ENCODE measurements at places on chromosomes 2 and 18.

GRCh38 chr2:234741976-234742375 is 209.8 kb upstream of the SH3BP4 start:
- DNase-seq = no peak
- H3K27ac ChIP-seq = no peak overlapping the region
- H3K4me3 ChIP-seq = no peak overlapping the region

DNA sequence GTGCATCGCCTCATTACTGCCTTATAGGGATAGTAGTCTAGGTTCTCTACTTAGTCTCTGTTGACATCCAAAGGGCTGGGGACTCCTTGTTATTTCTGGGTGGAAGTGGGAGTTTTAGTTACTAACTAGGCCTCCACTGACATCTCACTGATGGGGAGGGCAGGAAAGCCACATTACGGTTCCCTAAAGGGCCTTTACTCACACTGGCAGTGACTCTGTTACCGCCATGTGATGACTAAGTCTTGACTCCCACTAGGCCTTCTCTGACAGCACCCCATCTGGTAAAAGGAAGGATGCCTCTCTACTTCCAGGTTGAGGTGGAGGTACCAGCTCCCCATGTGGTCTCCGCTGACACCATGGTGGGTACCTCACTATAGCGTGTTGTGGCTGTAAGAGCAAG is 14.0 kb upstream of the BCL2L11 start:
- DNase-seq = no peak
- H3K4me1 ChIP-seq = peaks cover 10% of the 10 kb centered on the region
- H3K4me3 ChIP-seq = no peak overlapping the region
- H3K27me3 ChIP-seq = no peaks in the 10 kb centered on the region
- no peak overlapping the region for H3K27ac ChIP-seq

DNA sequence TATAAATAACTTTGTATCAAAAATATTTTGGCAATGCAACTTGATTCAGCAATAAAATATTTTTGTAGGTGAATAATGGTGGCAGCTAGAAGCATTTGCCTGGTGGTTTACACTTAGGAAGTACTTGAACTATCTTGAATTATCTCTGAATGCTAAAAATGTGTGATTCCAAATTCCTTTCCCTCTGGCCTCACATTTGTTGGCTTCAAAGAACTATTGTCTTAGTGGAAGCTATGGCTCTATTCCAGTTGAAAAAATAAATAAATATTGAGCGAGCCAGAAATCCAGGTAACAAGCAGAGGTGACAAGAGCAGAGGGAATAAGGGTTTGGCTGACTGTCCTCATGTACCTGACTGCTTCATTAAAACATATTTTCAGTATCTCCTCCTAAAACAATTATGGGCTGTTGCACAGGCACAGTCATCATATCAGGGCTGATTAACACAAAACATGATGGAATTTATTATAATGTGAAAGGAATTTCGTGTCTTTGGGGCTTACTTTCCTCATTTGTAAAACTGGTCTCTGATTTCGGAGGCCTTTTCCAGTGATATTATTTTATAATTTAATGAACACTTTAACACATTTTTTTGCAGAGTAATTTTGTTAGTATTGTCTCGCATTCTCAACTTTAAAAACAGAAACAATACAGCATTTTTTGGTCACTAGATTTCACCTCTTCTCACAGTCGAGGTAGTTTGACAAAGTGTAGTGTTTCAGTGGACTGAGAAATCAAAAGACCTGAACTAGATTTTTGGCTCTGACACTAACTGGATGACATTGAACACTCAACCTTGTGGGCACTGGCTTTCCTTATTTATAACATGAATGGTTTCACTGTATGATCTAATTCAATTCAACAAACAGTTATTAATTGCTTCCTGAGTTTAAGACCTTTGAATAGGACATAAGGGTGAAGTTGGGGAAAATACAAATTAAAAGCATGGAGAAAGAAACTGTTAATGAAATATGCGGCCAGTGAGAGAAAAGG is 7.8 kb upstream of the CAVIN2 start:
- no peak overlapping the region for H3K27ac ChIP-seq
- no peaks in the 10 kb centered on the region for H3K36me3 ChIP-seq
- H3K4me1 ChIP-seq = no peaks in the 10 kb centered on the region

DNA sequence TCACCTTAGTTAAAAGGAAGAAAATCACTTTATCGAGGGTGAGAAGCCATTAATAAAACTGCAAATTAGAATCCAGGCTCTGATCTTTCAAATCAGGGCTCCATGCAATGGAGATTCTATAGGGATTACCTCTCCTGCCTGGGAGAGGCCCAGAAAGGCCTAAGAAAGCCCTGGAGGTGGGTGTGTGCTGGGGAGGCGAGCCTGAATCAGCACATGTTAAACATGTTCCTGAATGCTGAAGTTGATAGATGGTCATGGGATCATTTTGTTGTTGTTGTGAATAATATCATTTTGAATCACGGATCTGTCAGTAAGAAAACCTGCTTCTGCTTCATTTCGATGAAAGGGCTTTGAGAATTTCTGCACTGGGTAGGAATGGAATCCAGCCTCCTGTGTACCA is 254.3 kb downstream of the ACKR3 start:
- no peak overlapping the region for H3K27ac ChIP-seq
- no peaks in the 10 kb centered on the region for H3K27me3 ChIP-seq
- no peak for DNase-seq
- no peaks in the 10 kb centered on the region for H3K36me3 ChIP-seq
- no peak overlapping the region for H3K4me3 ChIP-seq

- H3K27ac ChIP-seq = no peak overlapping the region
- no peaks in the 10 kb centered on the region for H3K27me3 ChIP-seq
Observed at GRCh38 chr18:6743999-6744398, 14.5 kb downstream of the ARHGAP28 start.

DNA sequence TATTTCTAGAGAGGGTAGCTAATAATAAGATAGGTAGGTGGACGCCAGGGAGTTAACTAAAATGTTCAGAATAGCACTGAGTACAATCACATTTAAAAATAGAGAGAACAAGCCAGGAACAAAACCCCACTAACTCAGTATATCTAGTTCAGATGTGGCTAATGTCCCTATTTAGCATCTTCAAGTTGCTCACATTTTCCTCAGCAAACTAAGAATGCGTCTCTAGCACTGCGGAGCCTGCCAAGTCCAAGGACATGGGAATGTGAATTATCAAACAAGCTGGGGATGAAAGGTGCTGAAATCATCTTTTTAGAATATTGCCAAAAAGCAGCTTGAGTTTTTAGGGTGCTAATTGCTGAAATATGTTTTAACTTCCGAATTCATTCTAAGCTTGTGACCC is 398.5 kb upstream of the FIGN start:
- peaks cover 17% of the 10 kb centered on the region for H3K4me1 ChIP-seq
- H3K27me3 ChIP-seq = no peaks in the 10 kb centered on the region
- H3K36me3 ChIP-seq = no peaks in the 10 kb centered on the region

GRCh38 chr18:53191634-53192033 is 851.6 kb downstream of the DCC start:
- no peak overlapping the region for H3K4me3 ChIP-seq
- H3K4me1 ChIP-seq = no peaks in the 10 kb centered on the region
- H3K36me3 ChIP-seq = no peaks in the 10 kb centered on the region
- H3K27me3 ChIP-seq = no peaks in the 10 kb centered on the region

- no peaks in the 10 kb centered on the region for H3K36me3 ChIP-seq
- no peak overlapping the region for H3K27ac ChIP-seq
- H3K4me1 ChIP-seq = 0 out of 2 replicates have a peak, but pooled peaks cover 3% of the 10 kb centered on the region
- peaks cover 26% of the 10 kb centered on the region for H3K27me3 ChIP-seq
- no peak for DNase-seq
Observed at GRCh38 chr2:10831400-10831985, 18.9 kb upstream of the PDIA6 start.

GRCh38 chr2:238638982-238639628 is 208.8 kb upstream of the TWIST2 start:
- H3K36me3 ChIP-seq = no peaks in the 10 kb centered on the region
- H3K4me3 ChIP-seq = no peak overlapping the region
- peaks cover 18% of the 10 kb centered on the region for H3K27me3 ChIP-seq

- no peak overlapping the region for H3K27ac ChIP-seq
- no peaks in the 10 kb centered on the region for H3K27me3 ChIP-seq
- H3K4me1 ChIP-seq = peaks cover 5% of the 10 kb centered on the region
- H3K4me3 ChIP-seq = no peak overlapping the region
- DNase-seq = no peak
Observed at GRCh38 chr2:143807192-143807591, 678.0 kb downstream of the ARHGAP15 start.

Data from MM.1S (cell line).